IPS-NIHi11 (cell line): ENCODE measurements at places on chromosomes 13 and 19.

DNA sequence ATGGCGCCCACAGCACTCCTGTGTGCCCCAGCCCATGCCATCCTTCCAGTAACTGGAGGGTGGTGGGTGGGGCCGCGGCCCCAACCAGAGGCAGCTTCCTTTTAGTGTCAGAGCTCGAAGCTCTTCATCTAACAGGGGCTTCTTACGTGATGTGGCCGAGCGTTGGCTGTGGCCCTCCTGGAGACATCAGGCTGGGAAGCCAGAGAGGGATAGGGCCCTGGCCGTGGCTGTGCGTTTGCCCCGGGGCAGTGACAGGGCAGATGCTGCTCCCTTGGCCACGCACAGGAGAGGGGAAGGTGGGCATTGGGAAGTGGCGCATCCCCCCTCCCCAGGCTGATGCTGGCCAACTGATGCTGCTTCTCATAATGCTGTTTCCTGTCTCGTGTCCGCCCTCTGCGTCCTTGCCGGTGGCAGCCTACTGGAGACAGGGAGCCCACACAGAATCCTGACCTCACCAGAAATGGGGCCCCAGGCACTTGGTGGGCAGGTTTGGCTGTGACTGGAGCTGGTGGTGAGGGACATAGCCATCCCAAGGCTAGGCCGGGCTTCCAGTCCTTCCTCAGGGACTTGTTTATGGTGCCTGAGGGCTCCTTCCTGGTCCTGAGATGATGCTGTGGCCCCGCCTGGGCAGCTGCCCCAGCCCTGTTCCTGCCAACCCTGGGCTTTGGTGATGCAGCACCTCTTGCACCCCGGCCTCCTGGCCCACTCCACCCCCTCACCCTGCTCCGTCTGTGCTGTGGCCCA is 34.3 kb downstream of the ATP4B start:
- DNase-seq = no peak

GRCh38 chr19:45864629-45865082 is 530 bp downstream of the FOXA3 start:
- DNase-seq = no peak

- DNase-seq = no peak
Measured at GRCh38 chr13:40452038-40452666, 214.3 kb downstream of the FOXO1 start.

DNA sequence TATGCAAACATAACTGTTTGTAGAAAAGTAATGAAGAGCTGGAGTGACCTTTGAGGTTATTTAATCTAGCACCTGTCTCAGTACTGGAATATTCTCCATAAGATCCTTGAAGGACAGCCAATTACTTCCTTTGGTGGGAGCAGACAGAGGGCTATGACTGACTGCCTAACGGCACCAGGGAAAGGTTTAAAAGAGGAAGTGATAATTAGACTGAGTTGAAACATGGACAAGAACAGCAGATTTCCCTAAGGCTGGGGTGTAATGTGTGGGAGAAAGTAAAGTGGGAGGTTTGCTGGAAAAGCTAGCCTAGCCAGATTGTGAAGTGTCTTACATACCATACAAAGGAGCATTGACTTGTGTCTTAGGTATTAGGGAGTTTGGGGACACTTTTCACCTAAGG is 191.3 kb upstream of the PCDH9 start:
- DNase-seq = no peak

GRCh38 chr13:109451726-109452125 is 334.7 kb downstream of the IRS2 start:
- DNase-seq = no peak

GRCh38 chr13:84413016-84413415 is 530.7 kb upstream of the SLITRK1 start:
- DNase-seq = no peak

- no peak for DNase-seq
Measured at GRCh38 chr13:99385161-99385560, 78.0 kb upstream of the GPR183 start.

- no peak for DNase-seq
Measured at GRCh38 chr13:49052813-49053212, 77.1 kb downstream of the FNDC3A start.

GRCh38 chr19:3923912-3924311 is 9.0 kb upstream of the NMRK2 start:
- DNase-seq = no peak

DNA sequence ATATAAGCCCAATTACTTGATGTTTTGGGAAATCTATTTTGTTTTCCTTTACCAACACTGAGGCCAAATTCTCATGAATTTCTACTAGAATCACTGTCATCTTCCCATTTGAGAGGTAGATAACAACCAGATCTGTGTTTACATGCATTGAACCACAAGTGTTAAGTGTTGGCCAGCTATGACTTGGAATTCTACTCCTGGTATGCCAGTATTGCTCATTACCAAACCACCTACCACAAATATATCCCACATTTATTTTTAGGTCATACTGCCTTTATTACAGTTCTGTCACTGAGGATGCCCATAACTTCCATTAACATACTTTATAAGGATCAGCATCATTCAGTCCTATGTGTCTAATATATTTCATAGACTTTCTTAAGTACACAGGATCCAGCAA is 328.9 kb downstream of the DIAPH3 start:
- DNase-seq = no peak
